ENCODE measurements at places on chromosomes 6 and 20. TPM values are rescaled to one million over a fixed set of nuclear protein-coding genes. Genes with fewer than 3 reads are reported as not detected.

The PAX1 gene
- total RNA-seq: not detected

The NOX3 gene
- total RNA-seq: not detected

The TPX2 gene
- 54.4 TPM for total RNA-seq

The MDC1 gene
- total RNA-seq: 93.7 TPM

The HM13 gene
- total RNA-seq: 215 TPM

- no peaks in the 10 kb centered on the region for H3K36me3 ChIP-seq
- no peak overlapping the region for H3K4me3 ChIP-seq
- no peak for DNase-seq
Measured at GRCh38 chr6:1096967-1097765, 214.7 kb upstream of the FOXQ1 start.

GRCh38 chr20:20752712-20753111 lies 40.3 kb upstream of the RALGAPA2 start:
- no peak overlapping the region for H3K4me3 ChIP-seq
- H3K36me3 ChIP-seq: peaks cover 2% of the 10 kb centered on the region
- peaks cover 2% of the 10 kb centered on the region for H3K27me3 ChIP-seq
- H3K4me1 ChIP-seq: no peaks in the 10 kb centered on the region
- DNase-seq: no peak

GRCh38 chr6:45571159-45571558 lies 193.4 kb upstream of the SUPT3H start:
- peaks cover 40% of the 10 kb centered on the region for H3K4me1 ChIP-seq
- peaks cover 6% of the 10 kb centered on the region for H3K36me3 ChIP-seq
- no peaks in the 10 kb centered on the region for H3K27me3 ChIP-seq

DNA sequence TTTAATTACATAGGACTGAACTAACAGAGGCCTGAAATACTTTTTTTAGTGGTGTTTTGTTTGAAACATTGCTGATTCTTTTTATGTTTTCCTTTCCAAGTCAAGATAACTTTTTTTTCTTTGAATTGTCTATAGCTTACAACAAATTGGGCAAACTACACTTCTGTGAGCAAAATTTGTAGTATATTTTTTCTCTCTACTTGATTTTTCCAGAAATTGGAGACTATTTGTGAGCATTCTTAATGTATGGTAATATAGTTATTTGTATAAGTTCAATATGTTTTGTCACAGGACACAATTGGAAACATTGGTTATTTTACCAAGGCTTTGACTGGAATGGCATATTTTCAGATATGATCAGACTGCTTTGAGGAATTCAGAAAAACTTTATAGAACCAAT lies 216.5 kb downstream of the SYNE1 start:
- no peaks in the 10 kb centered on the region for H3K27me3 ChIP-seq
- no peak overlapping the region for H3K27ac ChIP-seq
- H3K36me3 ChIP-seq: no peaks in the 10 kb centered on the region
- H3K4me3 ChIP-seq: no peak overlapping the region
